ENCODE measurements at places on chromosomes 11 and 22.

- DNase-seq = no peak
Measured at GRCh38 chr11:114154271-114155047, 94.9 kb downstream of the ZBTB16 start.

DNA sequence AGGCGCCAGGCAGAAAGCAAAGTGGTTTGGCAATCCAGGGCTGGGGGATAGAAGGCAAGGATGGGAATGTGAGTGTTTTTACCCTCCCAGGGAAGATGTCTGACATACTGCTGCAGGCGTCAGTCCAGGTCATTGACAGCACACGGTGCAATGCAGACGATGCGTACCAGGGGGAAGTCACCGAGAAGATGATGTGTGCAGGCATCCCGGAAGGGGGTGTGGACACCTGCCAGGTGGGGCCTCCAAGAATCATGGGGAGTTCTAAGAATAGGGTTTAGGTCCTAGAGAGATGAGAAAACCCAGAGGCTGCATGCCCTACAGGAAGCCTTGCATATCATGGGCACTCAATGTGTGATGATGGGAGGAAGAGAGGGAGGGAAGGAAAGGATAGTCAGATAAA lies 28.3 kb upstream of the SMIM35 start:
- no peak for DNase-seq

GRCh38 chr11:44727114-44727372 lies 281 bp downstream of the TSPAN18 start:
- no peak for DNase-seq

GRCh38 chr22:24059793-24060192 lies 48.7 kb downstream of the CABIN1 start:
- DNase-seq = no peak

GRCh38 chr11:107819361-107820014 lies 39.1 kb downstream of the SLC35F2 start:
- no peak for DNase-seq

Data from hepatic stellate cell (primary cell).